AML-193 (cell line): ENCODE measurements at places on chromosomes 11 and 22.

DNA sequence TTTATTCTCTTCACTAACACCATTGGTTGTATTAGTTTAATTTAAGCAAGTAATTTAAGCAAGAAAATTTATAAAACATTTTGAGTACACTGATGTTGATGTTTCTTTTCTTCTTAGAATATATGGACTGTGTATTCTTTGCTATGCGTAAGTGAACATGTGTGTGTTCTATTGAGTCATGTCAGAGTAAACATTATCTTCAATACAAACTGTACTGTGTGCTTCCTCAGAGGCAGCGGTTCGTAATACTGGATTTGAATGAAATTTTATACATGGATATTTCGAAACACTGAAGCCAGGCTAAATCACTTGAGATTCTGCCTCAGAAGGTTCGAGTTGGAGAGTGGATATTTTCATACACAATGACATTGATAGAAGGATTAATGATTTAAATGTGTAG lies 452.6 kb downstream of the LUZP2 start:
- DNase-seq, result no peak

DNA sequence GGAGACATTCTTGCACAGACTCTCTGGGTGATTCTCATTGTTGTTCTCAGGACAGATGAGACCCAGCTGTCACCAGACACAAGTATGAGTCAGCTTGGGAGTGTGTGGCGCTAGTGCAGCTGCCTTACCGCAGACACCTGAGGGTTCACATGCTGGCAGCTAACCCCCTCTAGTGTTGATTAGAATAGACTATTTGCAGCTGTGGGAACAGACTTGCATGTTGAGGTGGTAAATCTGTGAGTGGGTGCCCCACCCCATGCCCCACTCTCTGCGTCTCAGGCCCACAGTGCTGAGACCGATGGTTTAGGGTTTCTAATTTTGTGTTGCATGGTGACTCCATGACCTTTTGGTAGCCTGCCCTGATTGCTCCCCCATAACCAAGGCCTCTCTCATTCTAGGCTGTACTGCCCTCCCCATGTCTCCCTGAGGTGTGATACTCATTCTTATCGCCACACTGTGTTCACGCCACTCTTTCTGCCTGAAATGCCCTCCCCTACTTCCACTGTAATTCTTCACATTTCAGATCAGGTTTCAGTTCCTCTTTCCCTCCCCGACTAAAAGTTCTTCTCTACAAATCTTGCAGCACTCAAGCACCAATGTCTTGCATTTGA lies 73.7 kb upstream of the KIRREL3 start:
- DNase-seq, result no peak

- no peak for DNase-seq
These were observed 60.1 kb downstream of the FBLN1 start for GRCh38 chr22:45562537-45563361.

GRCh38 chr11:69293819-69294505 lies at the start of gene MYEOV:
MYEOV (plus strand) TSS chr11:69294155; CDS start chr11:69295355, 1,200 bp downstream.
- DNase-seq, result no peak

DNA sequence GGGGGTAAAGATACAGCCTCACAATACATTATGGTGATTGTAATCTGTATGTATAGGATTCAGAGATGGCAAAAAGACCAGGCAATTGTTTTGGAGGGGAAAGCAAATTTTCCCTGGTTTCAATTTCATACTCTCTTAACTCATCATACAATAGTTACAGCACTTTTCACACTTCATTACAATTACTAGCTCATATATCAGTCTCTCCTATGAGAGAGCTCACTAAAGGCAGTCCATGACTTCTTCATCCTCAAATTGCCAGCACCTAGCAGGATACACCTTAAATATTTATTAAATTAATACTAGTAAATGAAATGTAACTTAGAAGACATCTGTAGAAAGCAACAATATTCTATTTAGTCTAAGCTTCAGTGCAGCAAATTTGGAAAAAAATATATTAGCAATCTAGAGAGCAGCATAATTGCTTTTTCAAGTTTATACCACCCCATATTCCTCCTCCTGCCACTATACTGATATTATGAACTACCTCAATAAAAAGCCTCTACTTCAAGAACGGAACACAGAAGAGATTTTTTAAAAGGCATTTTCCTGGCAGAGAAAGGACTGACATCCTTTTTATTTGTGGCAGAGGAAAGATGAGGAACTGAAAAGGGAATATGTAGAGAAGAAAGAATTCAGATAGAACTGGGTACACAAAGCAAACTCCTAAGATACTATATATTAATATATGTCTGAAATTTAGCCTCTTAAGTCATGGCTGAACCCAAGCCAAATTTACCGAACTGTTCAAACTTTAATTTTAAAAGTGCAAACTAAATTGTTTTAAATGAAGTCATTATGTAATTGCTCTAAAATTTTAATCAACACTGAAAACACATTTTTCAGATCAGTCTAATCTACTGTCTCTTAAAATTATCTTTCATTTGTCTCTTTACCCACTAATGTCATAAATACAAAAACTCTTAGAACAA lies 27.7 kb downstream of the PICALM start:
- no peak for DNase-seq

GRCh38 chr11:72039031-72039855 lies 40.5 kb downstream of the IL18BP start:
- no peak for DNase-seq

GRCh38 chr11:124644426-124645280 lies 22.0 kb downstream of the TBRG1 start:
- peak; percentile 56 for DNase-seq

- DNase-seq, result no peak
These were observed 2.1 kb upstream of the ZNHIT2 start for GRCh38 chr11:65119670-65119995.

GRCh38 chr11:19511413-19512183 lies 201.0 kb upstream of the NAV2 start:
- DNase-seq, result no peak

DNA sequence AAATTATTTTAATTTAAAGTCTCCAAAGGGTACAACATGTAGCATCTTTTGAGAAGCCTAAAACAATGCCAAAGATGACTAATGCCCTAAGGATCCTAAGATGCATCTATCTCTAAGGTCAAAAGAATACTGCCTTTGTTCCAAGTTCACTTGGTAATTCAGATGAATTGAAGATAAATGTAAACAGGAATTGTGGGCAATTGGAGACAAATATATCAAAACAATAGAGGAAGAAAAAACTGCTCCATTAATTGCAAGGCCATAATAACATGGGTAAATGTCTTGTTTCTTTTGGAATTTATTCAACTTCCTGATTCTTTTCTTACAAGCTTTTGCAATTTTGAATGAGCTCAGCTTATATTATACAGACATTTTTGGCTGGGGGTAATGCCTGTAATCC lies 338.6 kb downstream of the TTC28 start:
- peak; percentile 15 for DNase-seq

DNA sequence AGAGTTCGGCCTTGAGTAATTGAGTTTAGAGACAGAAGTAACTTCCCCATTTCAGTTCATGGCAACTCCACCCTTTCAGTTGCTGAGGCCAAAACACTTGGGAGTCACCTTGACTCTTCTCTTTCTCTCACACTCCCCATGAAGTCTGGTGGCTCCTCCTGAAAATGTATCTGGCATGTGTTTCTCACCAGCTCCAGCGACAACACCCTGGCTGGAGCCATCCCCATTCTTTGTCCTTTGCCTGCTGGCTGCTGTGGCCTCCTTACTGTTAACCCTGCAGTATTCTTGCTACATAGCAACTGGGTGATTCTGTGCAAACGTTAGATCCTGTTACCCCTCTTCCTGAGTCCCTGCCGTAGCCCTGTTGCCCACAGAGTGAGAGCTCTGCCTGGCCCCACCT lies 23.8 kb downstream of the SLC6A5 start:
- peak; percentile 27 for DNase-seq

DNA sequence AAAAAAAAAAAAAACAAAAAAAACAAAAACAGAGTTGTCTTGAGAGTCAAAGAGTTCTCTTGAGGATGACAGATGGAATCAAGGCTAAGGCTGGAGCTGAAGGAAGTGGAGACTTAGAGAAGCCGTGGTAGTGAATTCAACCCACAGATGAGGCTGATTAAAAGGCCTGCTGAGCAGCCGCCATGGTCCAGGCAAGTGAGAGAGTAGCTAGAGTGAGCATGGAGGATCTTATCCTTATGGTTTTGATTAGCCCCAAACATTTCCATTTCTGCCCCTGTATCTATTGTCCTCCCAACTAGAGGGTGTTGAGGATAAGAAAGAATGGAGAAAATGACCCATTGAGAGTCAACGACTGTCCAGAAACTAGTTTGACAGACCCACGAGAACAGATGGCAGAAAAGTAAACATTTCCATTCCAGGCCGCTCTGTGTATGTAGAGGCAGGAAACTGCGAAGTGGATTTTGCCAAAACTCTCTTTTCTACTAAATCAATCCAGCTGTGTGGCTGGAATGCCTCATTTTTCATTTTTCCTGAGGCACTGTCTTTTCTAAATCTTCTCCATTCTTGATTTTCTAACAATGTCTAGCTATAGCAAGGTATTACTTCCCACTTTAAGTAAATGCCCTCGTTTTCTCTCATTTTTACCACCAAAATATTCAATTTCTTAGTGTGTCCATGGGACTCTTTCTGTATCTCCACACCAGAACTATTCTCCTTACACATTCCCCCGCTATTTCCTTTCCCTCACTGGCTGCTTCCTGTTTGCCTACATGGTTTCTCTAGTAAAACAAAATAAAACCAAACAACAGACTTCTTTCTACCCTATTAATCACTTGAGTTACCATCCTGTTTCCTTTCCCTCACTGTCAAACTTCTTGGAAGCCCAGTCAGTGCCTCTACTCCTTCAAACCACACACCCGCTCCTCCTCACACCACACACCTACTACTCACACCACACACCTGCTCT lies 5.4 kb upstream of the MMP8 start:
- DNase-seq, result no peak

DNA sequence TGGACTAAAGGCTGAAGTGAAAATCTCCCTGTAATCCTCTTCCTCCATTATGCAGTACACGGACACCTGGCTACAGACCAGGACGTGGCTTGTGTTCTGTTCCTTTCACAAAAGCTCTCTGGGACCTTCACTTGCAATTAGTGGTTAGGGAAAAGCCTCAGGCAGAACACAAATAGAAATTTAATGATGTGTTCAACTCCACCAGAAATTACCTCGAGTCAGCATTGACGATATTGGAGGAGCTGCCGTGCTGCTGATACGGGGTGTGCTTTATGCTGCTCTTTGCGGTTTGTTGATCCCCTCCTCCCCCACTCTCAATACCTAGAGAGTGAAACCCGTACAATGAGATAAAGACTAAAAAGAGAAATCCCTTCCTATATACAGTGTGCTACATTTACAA lies 48.9 kb downstream of the POLD3 start:
- no peak for DNase-seq

DNA sequence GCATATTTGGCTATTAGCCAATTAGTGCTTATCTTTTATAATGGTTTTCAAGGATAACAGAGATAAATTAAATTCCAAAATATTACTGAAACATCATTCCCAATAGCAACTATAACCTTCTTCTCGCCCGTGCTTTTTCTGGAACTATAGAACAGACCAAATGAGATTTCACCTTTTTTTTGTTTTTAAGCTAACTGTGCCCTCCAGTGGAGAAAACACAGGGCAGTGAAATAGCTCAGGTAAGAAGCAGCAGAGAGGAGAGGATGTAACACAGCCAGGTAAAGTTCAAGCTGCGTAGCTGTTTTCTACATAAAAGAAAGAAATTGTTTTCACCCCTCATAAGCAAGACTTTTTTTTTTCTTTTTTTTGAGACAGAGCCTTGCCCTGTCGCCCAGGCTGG lies 28.2 kb downstream of the HSD17B12 start:
- no peak for DNase-seq

GRCh38 chr22:36243986-36244385 lies 4.7 kb upstream of the APOL2 start:
- no peak for DNase-seq

DNA sequence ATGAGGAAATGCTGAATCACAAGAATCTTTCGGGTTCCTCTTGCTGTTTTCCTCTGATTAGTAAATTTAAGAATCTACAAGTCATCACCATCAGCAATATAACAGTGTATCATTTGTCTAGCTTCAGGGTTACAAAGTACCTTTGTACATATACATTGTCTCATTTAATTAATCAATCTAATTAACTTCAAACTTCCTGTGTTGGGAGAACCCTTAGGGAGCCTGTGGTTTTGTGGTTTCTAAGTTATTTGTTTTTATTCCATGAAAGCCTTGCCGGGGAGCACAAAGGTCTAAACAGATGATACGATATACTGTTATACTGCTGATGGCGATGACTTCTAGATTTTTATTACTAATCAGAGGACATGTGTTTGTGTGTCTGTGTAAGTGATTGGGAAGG lies 41.0 kb downstream of the TIMP3 start:
- DNase-seq, result no peak

GRCh38 chr11:45692808-45693453 lies 27.5 kb upstream of the CHST1 start:
- DNase-seq, result no peak

DNA sequence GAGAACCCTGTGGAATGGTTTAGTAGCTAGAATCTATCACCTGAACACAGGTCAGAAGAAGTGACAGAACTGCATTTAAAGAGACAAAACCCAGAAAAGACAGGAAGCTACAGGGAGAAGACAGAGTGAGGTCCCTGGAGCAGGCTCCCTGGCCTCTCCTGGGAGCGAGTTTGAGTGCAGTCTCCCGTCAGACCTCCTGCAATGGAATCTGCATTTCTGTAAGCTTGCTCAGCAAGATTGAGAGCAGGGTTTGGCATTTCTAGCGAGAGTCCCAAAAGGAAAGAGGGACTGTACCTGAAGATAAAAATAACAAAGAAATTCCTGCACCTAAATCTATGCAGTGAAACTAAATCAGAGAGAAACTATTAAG lies 74.2 kb downstream of the MORC2 start:
- no peak for DNase-seq

DNA sequence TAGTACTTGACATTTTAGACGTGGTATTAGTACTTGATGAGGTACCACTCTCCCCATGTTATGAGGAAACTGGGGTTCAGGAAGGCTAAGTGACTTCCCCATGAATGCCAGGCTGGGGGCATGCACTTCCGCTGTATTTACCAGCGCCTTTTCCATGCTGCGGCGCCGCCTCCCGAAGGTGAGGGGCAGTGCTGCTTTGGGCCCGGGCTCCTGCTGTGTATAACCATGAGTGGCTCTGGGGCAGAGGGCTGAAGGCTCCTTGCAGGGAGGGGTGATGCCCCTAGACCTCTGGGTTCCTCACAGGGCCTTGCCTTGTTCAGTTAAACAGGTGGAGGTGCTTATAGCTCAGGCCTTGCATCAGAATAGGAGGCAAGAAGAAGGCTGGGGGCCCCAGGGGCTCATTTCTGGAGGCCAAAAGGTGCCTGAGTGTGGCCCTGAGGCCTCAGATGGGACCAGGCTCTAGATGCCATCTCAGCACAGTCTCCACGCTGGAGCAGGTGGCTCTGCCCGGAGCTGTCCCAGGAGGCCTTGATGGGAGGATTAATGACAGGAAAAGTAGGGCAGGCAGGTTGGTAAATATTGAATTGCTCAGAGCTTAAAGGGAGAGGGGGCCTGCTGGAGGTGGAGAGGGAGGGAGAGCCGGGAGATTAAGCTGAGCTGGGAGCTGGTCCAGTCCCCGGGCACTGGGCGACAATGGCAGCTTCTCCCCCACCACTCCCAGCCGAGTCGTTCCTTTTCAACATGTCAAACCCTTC lies 129.6 kb downstream of the CEP164 start:
- DNase-seq, result no peak

GRCh38 chr11:124844664-124845079 lies 20.6 kb upstream of the ROBO3 start:
- no peak for DNase-seq

- DNase-seq, result no peak
These were observed 3.6 kb upstream of the RRAS2 start for GRCh38 chr11:14362611-14363010.
